ENCODE measurements at places on chromosomes 6 and 20.

DNA sequence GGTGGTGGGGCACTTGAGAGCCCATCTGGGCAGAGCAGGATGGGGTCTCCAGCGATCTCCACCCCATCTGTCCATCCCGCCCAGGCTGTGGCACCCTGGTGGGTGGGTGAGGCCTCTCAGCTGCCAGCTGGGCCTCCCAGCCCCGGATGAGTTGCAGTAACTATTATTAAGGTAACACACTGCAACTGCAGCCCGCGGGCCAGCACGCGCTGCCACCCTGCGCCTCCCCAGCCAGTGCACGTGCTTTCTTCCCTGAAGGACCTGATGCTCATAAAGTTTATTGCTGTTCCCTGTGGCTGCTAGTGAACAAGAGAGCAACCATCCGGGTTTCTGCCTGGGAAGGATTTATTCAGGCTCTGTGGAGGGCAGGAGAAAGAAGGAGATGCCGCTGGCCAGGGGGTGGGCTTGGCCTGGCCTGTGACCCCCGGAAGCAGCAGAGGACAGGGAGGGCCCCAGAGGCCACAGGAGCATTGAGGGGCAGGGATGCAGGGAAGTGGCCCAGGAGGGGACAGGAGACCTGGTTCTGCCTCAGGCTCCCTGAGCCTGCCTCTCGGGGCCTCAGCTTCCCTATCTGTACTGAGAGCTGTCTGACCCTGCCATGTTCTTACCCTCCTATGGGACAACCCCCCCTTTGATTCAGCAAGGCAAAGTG lies 1.7 kb downstream of the IP6K3 start:
- DNase-seq: peak; percentile 50

GRCh38 chr6:143885116-143885515 lies 20.8 kb downstream of the ZC2HC1B start:
- no peak for DNase-seq

- DNase-seq: no peak
Observed at GRCh38 chr6:14754751-14755513, 490.9 kb upstream of the JARID2 start.

DNA sequence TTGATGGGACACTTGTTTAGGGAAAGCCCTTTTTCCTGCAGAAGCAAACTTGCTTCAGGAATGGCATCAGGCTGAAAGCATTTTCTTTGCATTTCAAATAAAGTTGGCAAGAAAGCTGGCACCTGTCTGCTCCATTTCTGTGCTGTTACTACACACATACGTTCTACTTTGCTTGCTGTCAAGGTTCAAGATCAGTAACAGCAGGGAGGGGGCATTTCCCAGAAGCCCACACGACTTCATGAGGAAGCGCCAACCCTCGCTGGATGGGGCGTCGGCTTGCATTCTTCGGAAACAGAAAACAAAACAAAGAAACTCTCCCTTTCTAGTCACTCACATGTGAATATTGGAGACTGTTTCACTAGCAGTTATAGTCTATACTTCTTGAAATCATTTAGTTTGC lies 46.4 kb downstream of the AKAP12 start:
- no peak for DNase-seq

DNA sequence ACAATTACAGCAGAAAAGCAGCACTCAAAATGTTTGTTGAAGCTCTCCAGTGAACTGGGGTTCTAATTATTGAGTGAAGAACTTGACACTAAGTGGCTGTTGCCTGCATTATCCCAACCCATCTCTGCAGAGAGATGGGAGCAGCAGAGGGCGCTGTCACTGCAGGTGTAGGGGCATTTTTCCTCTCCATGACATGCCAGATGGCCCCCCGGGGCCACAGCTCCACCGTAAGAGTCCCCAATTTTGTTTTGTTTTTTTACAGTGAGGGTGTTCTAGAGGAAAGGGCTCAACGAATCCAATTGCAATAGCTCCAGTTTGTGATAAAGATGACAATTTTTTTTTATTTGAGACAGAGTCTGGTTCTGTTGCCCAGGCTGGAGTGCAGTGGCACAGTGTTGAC lies 1.9 kb upstream of the FUCA2 start:
- no peak for DNase-seq

GRCh38 chr6:15184441-15184861 lies 61.4 kb upstream of the JARID2 start:
- no peak for DNase-seq

DNA sequence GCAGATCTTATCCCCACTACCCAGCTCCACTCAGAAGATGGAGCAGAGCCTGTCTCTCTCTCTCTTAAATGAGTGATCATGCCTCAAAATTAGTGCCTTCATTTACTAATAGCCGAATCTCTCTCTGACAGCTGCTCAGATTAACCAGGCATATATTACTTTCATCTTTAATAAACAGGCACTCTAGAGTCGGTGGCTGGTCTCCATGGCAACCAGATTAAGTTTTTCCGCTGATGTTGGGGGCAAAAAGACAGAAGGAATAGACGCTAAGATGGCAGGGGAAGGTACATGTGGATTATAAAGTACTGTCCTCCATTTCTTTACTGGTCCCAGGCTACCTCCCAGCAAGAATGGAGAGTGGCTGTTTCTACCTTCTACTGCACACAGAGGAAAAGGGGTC lies 121.6 kb downstream of the QRSL1 start:
- no peak for DNase-seq

DNA sequence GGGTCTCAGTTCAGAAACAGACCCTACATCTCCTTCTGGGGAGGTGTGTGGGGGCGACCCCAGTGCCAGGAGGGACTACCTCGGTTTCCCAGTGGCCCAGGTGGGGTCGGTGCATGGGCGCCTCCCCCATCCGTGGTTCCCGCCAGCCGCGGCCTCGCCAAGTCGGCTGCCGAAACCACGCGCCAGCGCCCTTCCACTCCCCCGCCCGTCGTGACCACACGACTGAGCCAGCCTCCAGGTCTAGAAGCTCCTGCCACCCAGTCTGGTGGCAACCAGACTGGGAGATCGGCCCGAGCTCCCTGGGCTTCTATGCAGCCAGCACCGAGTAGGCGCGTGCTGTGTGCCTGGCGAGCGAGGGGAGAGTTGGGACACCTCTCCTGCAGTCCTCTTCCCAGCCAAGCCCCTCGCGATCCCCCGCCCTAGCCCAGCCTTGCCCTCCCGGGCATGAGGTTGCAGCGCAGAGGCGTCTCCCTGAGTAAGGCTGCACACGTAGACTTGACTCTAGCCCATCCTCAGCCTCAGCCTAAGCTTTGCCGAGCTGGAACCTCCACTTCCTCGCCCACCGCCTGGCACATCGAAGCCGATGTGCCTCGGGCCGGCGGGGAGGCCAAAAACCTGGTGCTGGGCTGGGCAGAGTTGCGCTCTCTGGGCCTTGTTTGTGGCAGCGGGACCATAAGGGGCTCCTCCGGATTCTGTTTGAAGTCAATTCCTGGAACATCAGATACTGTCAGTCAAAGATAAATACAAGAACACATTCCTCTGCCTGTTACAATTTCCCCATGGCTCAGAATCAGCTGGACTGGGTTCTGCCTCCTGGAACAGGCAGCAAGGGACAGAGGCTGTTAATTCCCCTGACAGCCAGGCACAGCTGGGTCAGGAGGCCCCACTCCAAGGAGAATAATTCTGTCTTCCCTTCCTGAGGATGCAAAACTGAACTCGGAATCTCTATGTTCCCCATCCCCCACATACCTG lies 1.5 kb upstream of the CPNE5 start:
- DNase-seq: peak; percentile 42

DNA sequence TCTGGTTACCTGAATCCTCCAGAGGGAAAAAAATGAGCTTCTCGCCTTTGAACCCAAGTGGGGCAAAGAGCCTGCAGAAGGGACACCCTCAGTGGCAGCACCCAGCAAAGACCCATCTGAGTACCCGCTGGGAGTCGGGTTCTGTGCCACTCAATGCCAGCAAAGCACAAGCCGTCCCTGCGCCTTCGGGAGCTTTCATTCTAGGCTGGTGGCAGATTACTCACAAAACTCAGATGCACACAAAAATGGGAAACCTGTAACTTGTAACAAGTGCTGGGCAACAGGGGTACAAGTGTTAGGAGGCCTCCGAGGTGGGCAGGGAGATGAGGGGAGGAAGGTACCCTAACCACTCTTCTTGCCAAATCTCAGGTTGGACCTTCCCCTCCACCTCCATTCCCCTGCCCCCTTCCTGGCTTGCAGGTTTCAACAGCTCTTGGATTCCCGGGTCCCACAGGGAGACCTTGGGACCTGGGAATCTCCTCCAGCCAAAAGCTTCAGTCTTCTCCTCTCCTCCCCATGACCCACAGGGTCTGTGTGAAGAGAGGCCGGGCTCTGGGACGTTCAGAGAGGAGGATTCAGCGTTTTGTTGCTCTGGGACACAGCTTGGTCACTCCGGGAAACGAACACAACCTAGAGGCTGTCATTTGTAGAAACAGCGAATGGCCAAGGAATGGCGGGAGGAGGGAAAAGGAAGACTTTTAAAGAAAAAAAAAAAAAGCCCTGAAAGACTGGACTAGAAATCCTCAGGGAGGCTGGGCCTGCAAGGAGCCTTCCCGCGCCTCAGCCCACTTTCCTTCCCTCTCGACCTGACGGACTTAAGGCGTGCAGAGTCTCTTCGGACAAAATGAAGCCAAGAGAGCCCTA lies 1.2 kb upstream of the PARD6B start:
- DNase-seq: no peak

- DNase-seq: no peak
Observed at GRCh38 chr6:35601331-35602132, 87.2 kb downstream of the FKBP5 start.

DNA sequence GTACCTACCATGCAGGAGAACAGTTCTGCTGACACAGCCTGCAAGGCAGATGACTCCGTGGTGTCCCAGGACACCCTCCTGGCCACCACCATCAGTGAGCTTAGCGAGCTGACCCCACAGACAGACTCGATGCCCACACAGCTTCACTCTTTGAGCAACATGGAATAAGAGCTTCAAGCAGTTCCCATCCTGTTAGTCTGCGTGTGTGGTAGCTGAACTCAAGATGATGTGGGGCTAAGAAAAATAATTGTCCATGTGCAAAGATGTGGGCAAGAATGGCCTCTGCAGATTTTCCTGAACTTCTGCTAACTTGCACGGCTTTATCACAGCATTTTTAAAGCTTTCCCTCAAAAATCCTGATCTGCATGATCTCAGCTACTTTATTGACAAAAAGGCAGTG lies 8.3 kb downstream of the GZF1 start:
- no peak for DNase-seq

- DNase-seq: no peak
Observed at GRCh38 chr6:118536478-118536877, 11.6 kb upstream of the PLN start.

GRCh38 chr20:58111310-58112016 lies 117.0 kb downstream of the ANKRD60 start:
- no peak for DNase-seq

- DNase-seq: no peak
Observed at GRCh38 chr6:89360415-89360999, 8.0 kb upstream of the UBE2J1 start.

DNA sequence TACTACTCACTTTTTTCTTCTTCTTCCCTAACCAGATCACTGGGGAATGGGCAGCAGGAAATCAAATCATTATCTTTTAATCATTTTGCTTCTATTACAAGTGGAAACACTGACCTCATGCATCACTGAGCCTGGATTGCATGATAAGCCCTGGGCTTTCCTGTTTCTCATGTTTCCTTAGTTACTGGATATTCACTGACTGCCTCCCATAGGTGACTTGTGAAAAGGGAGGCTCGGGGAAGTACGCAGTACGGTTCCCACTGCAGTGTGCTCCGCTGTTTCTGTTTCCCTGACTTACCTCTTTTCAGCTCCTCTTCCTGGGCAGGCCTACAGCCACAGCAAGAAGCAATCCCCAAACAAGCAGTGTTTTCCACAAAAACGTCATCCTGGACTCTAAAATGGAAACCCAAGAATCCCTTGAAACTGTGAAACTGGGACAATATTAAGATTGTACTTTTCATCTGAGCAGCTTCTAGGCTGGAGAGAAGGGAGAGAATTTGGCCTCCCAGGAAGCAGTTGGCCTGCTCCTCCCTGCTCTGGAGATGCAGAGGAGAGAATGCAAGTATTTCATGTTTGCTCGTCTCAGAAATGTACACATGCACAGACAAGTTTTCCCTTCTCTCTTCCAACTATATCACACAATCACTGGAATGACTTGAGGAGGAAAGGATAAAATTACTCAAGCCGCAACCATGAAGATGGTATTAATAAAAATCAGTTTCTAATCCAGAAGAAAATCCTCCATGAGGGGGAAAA lies 13.1 kb downstream of the BTNL2 start:
- DNase-seq: no peak

DNA sequence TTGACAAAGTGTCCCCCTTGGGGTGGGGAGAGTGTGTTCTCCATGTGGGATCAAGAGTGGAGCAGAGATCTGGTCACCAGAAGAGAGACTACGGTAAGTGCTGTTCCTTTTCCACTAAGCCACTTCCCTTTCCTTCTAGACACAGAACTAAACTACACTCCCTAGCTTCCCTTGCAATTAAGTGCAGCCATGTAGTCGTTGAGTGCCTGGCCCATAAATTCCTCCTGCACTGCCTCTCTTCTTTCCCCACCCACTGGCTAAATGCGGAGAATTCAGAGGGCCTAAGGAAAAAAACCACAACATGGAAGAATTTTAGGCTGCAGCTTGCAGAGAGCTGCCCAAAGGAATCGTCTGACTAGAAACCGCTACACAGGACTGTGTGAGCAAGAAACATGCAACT lies 1.5 kb downstream of the WDR27 start:
- DNase-seq: no peak

- no peak for DNase-seq
Observed at GRCh38 chr6:76472858-76473257, 400.4 kb upstream of the IMPG1 start.

GRCh38 chr6:28252009-28252975 lies at the start of gene ZKSCAN4:
ZKSCAN4 (minus strand) TSS chr6:28252269; CDS start chr6:28251980, 289 bp downstream.
- peak; percentile 73 for DNase-seq

- DNase-seq: no peak
Observed at GRCh38 chr20:61758564-61759200, 307.0 kb downstream of the TAF4 start.

DNA sequence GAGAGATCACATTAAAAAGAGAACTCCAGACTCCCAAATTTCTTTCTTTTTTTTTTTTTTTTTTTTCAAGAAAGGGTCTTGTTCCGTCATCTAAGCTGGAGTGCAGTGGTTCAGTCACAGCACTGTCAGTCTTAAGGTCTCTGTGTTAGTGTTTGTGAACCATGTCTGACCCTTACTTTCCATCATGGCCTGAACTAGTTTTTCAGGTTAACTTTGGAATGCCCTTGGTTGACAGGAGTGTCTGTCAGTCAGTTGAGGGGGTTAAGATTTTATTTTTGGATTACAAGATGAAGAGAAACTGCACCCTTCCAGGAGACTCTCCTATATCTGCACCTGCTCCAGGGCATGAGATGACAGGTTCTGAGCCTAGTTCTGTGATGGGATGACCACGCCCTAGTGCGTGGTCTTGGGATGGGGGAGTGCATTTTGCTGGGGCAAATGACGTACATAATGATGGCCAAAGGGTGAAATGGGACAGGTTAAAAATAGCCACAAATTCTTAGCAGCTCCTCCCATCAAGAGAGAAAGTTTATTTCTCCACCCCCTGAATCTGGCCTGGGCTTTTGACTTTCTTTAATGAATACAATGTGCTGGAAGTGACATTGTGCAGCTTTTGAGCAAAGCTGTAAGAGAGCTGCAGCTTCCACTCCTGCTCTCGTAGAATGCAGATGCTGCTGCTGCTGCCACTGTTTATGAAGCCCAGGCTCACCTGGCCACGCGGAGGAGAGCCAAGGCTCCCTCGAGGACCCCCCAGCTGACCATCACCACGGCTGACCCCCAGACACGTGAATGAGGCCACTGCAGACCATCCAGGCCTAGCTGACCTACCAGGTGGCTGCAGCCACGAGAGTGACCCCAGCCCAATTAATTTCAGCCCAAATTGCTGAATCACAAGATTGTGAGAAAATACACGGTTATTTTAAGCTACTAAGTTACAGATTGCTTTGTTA lies 29.7 kb upstream of the FAM50B start:
- DNase-seq: no peak
